ENCODE measurements at places on chromosomes 5 and 9. TPM values are rescaled to one million over a fixed set of nuclear protein-coding genes. Genes with fewer than 3 reads are reported as not detected.

The DIRAS2 gene
- not detected for total RNA-seq

The GRAMD2B gene
- total RNA-seq, result 7.5 TPM

The SH3RF2 gene
- total RNA-seq, result 0.34 TPM

The NSD1 gene
- 115 TPM for total RNA-seq

The TXNDC8 gene
- total RNA-seq, result not detected

The IL9 gene
- total RNA-seq, result 0.51 TPM

The GRIN1 gene
- total RNA-seq, result 0.15 TPM

The CDC20B gene
- total RNA-seq, result 0.17 TPM

The ECPAS gene
- total RNA-seq, result 81.2 TPM

The OTULIN gene
- total RNA-seq, result 67.0 TPM

All from T-helper 1 cell treated with Interleukin-12 subunit alpha and Interleukin-12 subunit beta and Interleukin-4 antibody, amounts not matched to agents 30 ng/mL and 1 ng/mL, for 36 hours (primary cell).